SK-N-SH (cell line): ENCODE measurements at places on chromosomes 2 and 18. TPM values are rescaled to one million over a fixed set of nuclear protein-coding genes. Genes with fewer than 3 reads are reported as not detected.

DNA sequence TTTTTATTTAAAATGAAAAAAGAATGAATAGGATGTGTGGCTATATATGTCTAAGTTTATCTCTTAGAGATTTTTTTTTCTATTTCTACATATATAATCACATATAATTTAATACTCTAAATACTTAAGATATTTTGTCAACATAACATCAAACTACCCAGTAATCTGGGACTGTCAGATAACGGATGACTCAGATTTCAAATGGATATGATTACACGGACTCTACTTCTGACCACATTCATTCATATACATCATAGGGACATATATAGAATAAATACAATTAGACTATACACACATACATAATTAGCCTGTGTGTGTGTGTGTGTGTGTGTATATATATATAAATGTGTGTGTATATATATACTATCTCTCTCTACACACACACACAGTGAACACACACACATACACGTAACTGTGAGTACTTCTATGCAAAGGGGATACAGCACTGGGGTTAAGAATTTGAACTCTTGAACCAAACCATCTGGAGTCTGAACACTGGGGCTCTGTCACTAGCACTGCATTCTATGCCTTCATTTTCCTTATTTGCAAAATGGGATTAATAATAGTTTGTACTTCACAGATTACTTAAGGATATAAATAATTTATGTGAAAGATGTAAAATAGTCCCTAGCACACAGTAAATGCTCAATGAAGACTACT, 59.5 kb downstream of the CHN1 start:
- DNase-seq: no peak

GRCh38 chr2:221335219-221335752, 236.8 kb downstream of the EPHA4 start:
- DNase-seq: no peak

DNA sequence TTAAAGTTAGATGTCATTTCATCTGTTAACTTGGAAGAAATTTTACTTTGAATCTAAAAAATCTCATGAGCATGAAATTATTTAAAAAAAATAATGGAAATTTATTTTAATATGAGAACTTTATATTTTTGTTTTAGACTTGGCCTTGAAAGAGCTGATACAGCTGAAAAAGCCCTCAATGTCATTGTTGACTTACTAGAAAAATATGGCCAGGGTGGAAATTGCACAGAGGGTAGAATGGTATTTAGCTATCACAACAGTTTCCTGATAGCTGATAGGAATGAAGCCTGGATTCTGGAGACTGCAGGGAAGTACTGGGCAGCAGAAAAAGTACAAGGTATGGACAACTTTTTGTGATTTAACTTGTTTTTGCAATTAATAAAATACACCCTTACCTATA, 5.3 kb downstream of the SCRN3 start:
- DNase-seq: no peak

GRCh38 chr2:24682304-24682703, 110.9 kb downstream of the PTRHD1 start:
- DNase-seq: no peak

DNA sequence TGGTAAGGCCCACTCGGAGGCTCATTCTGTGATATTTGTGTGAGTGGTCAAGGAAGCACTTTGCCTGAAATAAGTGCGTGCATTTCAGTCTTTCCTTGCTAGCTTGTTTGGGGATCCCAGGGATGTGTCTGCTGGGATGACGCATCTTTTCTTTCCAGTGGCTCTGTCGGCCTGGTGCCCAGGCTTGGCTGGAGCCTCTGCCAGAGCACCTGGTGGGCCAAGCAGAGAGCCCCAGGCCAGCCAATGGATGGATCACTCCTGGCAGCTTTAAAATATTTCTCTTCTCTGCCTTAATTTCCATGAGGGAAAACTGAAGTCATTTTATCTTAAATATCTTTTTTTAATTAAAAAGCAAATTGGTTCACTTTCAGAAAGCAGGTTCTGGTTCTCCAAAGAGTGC, 501.8 kb upstream of the HS6ST1 start:
- DNase-seq: no peak

- DNase-seq: peak; percentile 52
Observed at GRCh38 chr2:105796131-105796638, 51.5 kb downstream of the NCK2 start.

GRCh38 chr2:101720732-101721131, 23.2 kb downstream of the MAP4K4 start:
- no peak for DNase-seq

LRP2 gene
- polyA plus RNA-seq: not detected in 2 replicates

LOXHD1 gene
- polyA plus RNA-seq: not detected in 2 replicates
